ENCODE measurements at places on chromosomes 16 and 17.

DNA sequence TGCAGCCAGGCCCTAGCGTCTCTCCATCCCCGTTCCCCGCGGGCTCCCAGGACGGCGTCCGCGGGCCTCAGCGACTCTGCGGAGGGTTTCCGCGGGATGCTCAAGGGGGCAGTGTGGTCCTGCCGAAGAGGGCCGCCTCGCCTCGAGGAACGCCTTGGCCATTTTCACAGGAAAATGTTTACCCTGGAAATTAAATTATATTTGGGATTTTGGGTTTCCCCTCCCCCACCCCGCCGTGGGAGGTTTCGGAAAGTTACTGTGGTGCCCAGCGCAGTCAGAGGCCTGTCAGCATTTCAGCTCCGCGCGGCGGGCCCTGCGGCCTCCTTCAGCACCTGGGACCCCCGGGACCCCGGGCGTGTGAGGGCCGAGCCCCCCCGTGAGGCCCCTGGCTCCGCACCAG, 94.5 kb downstream of the PCTP start:
- DNase-seq = peak; percentile 42

DNA sequence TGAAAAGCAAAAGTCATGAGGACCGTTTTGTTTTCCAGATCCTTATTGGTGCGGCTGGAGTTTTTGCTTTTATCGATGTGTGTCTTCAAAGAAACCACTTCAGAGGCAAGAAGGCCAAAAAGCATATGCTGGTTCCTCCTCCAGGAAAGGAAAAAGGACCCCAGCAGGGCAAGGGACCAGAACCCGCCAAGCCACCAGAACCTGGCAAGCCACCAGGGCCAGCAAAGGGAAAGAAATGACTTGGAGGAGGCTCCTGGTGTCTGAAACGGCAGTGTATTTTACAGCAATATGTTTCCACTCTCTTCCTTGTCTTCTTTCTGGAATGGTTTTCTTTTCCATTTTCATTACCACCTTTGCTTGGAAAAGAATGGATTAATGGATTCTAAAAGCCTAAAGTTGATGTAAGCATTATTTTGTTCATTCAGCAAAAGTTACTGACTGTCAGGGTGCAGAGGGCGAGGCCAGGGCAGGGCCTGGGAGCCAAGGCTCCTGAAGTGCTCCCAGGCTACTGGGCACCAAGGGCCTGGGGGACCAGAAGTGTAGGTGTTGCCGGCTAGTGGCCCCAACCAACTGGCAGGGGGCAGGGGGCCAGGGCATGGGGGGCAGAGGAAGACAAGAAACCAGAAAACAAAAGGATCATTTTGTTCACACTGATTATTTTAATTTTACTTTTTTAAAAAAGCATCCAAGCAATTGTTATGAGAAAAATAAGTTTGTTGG, 8.8 kb downstream of the CMTM2 start:
- DNase-seq = no peak

DNA sequence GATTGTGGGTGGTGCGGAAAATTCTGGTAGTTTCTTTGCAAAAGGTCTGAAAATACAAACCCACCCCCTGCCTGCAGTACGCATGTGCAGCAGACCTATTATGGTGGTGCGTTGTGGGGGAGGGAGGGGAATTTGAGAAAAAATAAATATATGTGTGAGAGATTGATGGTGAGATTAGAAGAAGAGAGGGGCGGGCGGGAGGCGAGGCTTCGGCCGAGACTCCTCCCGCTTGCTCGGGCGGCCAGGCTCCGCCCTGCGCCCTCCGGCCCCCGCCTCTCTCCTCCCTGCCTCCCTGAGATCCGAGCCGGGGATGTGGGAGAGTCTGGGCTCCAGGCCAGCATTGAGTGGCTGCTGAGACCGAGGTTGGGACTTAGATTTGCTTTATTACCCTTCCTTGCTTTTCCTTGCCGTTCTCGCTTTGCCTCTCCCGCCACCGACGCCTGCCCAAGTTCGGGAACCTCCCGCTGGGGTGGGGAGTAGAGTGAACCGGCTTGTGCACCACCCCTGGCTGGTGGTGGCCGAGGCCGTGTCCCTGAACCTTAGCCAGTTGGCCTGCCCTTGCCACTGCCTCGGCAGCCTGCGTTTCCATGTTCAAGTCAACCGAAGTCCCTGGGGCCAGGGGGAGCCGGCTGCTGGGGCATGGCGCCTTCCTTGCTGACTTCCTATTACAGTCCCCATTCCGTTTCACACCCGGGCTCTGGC, 956 bp upstream of the CHD3 start:
- peak; percentile 99 for DNase-seq

DNA sequence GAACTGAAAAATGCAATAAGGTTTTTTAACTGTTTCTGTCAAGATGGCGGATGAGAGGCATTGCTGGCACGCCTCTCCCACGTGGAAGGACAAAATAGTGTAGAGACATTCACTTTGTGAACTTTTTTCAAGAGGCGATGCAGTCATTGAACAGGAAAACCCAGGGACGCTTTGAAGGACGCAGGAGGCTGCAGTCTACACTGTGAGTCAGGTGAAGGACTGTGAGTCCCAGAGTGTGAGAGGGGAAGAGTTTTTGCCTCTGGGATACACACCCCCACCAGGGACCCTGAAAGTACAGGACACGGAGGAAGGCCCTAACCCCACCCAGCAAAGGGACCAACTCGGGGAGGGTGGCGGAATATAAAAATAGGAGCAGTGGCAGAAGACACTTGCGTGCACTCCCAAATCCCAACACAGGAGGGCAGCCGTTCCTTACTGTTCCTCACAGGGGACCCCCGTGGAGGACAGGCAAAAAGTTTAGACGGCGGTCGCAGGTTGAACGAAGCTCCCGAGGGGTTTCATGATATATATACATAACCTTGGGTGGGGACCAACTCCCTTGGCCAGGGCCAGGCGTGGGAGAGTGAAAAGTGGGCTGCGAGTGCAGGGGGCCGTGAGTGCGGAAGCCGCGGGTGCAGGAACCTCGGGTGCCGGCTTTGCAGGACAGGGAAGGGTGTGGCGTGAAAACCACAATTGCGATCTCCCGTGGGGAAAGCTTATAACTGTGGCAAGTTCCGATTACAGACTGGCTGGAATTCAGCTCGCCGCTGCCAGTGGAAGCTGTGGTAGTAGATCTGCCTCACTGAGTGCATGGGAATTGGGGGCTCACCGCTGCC, 82.0 kb upstream of the ALOX12 start:
- DNase-seq = peak; percentile 68

DNA sequence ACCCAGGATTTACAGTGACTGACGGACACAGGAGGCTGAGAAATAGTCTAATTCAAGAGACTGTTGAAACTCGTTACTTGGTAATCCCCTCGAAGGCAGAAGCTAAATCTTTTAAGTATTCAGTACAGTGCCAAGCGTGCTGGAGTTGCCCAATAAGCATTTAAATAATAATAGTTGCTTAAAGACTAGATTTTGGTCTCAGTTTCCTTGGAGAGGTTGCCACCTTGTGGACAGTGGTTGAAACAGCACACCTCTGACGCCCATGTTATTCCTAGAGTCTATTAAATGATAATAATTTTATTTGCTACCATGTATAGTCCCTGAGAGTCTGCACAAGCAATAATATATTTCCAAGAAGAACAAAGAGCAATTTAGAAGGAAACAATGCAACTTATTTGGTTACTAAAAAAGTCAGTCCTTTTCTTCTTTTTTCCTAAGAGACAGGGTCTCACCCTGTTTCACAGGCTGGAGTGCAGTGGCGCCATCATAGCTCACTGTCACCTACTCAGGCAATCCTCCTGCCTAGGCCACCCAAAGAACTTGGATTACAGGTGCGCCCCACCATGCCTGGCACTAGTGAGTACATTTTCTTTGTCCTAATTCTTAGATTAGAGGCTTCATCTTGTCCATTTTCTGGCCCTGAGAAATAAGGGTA, 138.0 kb upstream of the NUDT7 start:
- peak; percentile 87 for DNase-seq

GRCh38 chr16:86580063-86580790, 1.9 kb downstream of the FOXL1 start:
- DNase-seq = no peak

DNA sequence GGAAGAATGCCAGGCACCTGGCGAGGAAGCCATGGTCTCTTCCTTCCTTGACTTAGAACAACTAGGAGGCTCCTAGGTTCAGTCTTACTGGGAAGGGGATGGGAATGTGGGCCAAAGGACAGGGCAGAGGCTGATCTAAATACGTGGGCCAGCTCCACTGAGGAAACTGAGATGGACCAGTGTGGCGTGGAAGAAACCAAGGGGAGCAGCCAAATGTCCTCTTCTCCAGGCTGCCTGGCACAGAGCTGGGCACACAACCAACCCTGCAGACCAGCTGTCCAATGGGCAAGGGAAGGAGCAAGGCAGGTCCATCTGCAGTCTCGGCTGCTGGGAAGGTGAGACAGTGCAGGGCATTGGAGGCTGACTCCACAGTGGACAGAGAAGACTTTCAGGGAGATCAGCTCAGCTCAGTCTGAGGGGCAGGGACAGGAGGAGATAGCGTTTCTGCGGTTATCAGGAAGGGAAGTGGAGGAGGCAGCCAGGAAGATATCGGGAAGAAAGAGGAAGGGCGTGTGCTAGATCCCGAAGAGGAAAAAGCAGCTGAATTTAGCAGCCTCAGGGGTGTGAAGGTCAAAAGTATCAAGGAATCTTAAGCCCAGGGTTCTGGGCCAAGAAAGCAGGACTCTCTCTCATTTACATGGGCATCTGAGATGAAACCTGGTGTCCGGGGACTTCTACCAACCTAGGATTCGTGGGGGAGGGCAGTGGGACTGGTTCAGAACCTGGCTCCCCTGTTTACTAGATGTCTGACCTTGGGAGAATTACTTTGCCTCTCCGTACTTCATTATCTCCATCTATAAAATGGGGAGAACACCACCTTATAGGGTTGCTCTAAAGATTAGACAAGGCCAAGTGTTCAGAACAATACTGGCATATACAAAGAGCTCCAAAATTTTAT, 1.8 kb downstream of the KIFC3 start:
- no peak for DNase-seq

DNA sequence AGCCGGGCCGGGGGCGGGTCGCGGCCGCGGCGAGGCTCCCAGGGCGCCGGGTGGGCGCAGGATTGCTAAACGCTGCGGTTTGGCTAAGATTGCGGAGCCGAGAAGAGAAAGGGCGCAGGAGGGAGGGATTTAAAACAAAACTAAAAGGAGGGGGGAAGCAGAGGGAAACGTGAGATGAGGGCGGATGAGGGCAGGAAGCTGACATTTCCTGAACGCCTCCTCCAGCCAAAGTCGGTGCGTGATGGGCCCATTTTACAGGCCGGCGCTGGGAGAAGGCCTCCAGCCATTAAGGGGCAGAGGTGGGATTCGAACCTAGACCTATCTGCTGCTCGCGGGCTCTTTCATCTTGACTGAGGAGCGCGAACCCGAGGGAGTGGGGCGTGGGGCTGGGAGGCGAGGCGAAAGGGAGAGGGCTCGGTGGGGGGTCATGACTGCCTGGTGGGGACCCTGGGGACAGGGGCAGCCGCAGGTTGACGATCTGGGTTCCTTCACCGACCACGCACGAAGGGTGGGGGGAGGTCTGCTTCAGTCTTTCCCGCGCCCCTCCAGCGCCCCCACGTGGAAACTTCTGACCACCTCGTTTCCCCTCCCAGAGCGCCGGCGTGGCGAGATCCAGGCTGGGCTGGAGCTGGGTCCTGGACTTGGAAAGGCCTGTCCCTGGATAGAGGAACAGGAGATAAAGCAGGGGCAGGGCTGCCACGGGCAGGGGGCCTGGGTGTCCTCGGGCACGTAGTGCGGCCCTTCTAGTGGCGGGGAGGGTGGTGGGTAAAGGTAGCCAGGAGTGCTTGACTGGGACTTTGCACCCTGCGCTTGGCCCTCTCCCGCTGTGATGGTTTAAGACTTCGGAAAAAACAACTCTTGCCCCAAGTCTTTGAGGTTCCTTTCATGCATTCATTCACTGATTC, 3.8 kb upstream of the TAC4 start:
- peak; percentile 75 for DNase-seq

- DNase-seq = peak; percentile 41
Measured at GRCh38 chr17:49249292-49249794, 18.8 kb upstream of the PHOSPHO1 start.

GRCh38 chr16:82808036-82808435, 181.3 kb downstream of the CDH13 start:
- no peak for DNase-seq

- DNase-seq = no peak
Measured at GRCh38 chr16:568401-569258, 1.1 kb upstream of the PIGQ start.

GRCh38 chr16:28027055-28027454, 36.5 kb downstream of the GSG1L start:
- no peak for DNase-seq

- no peak for DNase-seq
Measured at GRCh38 chr17:49494986-49495841, at the start of gene NGFR. Gene NGFR (plus strand): TSS chr17:49495293. CDS start chr17:49495418, 125 bp downstream.
